ENCODE measurements at places on chromosomes 5 and 9.

DNA sequence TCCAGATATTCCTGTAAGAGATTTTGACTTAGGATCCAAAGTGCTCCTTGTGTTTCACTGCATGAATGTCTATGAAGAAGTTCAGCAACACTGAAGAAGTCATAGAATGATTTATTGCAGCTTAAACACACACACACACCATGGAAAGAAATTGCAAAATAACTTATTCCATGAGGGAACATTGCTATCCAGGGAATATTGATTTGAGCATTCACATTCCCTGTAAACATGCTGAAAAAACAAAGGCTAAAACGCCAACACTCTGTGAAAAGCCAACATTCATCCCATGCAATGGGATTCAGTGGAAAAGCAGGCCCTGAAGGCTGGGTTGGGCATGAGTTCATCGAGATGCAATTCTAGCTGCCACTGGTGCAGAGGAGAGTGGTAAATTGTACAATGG is 109.6 kb upstream of the CXCL14 start:
- no peak for DNase-seq

DNA sequence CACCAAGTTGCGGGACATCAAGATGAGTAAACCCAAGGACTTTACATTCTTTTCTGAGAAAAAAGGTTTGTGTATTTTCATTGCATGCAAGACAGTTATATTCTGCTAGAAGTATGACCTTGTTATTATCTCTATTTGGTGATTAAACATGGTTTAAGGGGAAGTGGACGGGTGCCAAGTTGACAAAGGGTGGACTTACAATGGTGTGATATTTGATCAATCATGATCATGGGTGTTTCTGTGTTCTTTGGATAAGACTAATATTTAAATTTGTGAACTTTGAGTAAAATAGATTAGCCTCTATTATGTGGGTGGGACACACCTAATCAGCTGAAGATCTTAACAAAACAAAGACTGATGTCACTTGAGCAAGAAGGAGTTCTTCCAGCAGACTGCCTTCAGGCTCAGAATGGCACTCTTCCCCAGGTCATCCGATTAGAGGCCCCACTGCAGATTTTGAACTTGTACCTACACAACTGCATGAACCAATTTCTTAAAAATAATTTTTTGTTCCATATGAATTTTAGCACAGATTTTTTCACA is 782.9 kb downstream of the CDH12 start:
- DNase-seq: no peak

DNA sequence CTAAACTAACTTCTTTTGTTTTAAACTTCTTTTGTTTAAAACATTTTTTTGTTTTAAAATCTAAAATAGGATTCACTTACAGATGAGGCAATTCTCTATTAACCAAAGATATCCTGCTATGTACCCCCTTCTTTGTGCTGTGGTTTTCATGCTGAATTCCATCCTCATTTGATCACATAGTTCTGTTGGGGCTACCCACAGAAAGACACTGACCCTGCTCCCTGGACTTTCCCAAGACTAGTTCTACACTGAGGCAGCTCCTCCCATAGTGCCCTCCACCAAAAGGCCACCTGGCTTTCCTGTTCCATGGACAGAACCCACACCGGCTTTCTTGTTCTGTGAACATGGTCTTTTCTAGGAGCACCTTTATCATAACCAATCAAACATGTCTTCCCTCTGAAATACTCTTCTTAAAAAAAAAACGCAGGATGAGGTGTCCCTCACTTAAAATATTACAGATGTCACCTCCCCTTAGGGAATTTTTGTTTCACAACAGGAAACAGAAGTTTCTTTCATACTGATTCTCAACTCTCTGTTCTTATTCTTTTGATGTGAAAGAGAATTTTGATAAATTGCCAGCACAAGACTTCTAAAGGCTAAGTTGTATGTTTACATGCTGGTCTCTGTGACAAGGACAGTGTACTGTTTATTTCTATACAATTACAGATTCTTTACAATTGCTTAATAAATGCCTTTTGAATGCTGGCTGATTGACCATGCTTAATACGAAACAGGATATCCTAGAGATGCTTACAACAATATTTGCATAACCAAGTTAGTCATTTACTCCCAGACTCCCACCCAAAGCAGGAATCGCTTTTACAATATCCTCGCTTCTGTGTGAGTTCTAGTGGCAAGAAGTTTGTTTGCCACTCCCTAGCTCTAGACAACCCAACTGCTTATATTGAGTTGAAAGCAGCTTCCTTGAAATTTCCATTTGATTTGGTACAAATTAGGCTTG is 300.4 kb downstream of the DTWD2 start:
- no peak for DNase-seq

- no peak for DNase-seq
Measured at GRCh38 chr9:84140535-84141101, 160.0 kb downstream of the RMI1 start.

DNA sequence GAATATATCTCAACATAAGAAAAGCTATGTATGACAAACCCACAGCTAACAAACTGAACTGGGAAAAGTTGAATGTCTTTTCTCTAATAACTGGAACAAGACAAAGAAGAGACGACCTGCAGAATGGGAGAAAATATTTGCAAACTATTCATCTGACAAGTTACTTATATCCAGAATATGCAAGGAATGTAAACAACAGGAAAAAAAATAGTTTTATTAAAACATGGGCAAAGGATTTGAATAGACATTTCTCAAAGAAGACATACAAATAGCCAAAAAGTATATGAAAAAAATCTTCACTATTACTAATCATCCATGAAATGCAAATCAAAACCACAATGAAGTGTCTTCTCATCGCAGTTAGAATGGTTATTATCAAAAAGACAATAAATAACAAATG is 181.7 kb upstream of the TLX3 start:
- DNase-seq: no peak

GRCh38 chr5:123125962-123126732 is 37.1 kb downstream of the PRDM6 start:
- no peak for DNase-seq

- DNase-seq: no peak
Measured at GRCh38 chr5:139601429-139601828, 40.3 kb downstream of the UBE2D2 start.

- no peak for DNase-seq
Measured at GRCh38 chr5:138640138-138640537, 64.9 kb upstream of the HSPA9 start.

GRCh38 chr5:178077751-178078150 is 35.6 kb upstream of the N4BP3 start:
- no peak for DNase-seq
